ENCODE measurements at places on chromosomes 7 and 10. TPM values are rescaled to one million over a fixed set of nuclear protein-coding genes. Genes with fewer than 3 reads are reported as not detected.

The FZD8 gene
- 35.5 TPM for total RNA-seq

The IL15RA gene
- total RNA-seq: 1.6 TPM

The CALHM3 gene
- not detected for total RNA-seq

The KEL gene
- total RNA-seq: 3.1 TPM

The ZNF33B gene
- 8.4 TPM for total RNA-seq

The FGFR2 gene
- 11.5 TPM for total RNA-seq

The TNRC18 gene
- total RNA-seq: 25.6 TPM

The ANKRD61 gene
- not detected for total RNA-seq

The PIK3CG gene
- total RNA-seq: 5.2 TPM

The CCAR1 gene
- 17.2 TPM for total RNA-seq

The EGR2 gene
- 3.7 TPM for total RNA-seq

The FZD1 gene
- total RNA-seq: 11.5 TPM

The LIPK gene
- not detected for total RNA-seq

The PTER gene
- total RNA-seq: 9.9 TPM

The PNLIPRP3 gene
- total RNA-seq: under 0.01 TPM

The NUTM2E gene
- not detected for total RNA-seq

The ARHGAP22 gene
- 1.0 TPM for total RNA-seq

All from skeletal muscle tissue (tissue), 5 donors.